ENCODE measurements at places on chromosomes 7 and 10.

DNA sequence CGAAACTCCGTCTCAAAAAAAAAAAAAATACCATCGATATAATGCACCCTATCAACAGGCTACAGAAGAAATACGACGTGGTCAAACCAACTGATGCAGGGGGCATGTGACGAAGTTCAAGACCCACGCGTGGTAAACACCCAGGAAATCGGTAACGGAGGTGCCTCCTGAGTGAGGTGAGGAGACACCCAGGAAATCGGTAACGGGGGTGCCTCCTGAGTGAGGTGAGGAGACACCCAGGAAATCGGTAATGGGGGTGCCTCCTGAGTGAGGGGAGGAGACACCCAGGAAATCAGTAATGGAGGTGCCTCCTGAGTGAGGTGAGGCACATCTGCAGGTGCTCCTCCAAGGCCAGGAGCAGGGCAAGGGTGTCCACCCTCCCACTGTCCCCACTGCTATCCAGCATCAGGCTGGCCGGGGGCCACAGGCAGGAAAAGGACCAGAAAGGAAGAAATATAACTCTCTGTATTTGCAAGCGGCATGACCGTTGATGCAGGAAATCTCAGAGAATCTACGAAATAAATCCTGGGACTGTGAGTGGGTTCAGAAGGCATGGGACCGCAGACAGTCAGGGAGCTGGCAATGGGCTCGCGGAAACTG, 10.7 kb upstream of the GPR146 start:
- no peak for DNase-seq

- no peak for DNase-seq
These were observed 95.9 kb upstream of the EGR2 start for GRCh38 chr10:62912086-62912485.

DNA sequence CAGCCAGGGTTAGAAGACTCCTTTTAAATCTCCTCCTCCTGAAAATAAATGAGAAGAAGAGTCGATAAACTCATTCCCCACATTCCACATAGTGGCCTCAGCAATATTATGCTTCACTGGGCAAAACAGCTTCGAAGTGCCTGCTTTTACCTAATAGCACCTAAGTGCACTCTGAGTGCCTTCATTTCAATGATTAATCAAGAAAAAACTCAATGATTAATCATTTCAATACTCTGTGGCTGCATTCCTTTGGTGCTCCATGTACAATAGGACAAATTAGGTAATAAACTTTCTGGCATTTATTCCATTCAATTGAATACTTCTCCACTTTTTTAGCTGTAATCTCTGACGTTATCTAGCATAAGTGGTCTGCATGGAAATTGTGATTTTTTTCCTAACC, 174.6 kb downstream of the CCDC71L start:
- no peak for DNase-seq

DNA sequence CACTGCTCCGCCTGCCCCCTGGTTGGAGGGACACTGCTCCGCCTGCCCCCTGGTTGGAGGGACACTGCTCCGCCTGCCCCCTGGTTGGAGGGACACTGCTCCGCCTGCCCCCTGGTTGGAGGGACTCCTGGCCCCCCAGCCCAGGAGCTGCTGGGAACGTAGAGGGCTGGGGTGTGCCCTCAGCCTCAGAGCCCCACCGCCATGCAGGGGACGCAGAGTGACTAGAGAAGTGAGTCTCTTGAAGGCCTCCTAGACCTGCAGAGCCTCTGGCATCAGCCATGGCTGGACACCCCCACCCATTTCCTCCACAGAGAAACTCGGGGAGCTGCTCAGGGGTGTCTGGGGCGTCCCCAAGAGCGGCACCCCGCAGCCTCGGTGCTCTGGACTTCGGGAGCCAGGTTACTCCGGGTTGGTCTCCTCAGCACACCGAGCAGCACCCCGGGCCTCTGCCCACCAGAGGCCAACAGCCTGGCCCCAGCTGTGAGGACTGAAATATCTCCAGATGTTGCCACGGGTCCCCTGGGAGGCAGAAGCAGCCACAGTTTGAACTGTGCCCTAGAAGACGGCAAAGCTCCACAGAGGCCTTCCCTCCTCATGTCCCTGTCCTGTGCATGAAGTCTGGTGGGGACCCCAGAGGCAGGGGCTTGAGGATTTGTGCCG, 191.9 kb downstream of the ELFN1 start:
- DNase-seq = no peak

DNA sequence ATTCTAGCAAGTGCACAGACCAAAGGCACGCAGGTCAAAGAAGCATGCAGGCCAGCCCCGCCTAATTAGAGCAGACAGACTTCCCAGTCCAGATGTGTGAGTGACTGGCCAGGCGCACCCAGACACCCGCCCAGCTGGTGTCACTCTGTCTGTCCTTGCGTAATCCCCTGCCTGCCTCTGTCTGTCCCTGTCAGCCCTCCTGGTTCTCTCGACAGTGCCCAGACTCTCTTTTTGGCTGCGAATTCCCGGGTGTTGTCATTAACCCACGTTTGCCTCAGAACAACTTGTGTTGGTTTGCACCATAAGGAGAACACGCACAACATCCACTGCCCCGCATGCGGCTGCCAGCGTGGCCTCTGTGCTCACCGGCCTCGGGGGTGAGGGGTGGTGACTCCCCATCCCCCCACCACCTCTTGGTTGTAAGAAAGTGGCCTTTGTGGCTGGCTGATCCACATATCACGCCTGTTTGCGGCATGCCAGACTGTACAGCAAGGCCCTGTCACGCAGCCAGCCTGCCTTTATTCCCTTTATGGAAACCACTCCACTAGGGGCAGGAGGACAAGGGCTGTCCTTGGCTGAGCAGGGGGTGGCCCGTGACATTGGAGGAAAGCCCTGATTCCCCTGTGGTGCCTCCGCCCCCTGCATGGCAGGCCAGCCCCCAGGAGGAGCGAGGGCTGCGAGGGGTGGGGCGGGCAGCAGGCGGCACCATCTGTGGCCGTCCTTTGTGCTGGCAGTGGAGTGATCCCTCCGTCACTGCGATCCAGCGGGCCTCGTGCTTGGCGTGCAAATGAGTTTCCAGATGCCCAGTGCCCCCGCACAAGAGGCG, 72.8 kb upstream of the PPIF start:
- no peak for DNase-seq

DNA sequence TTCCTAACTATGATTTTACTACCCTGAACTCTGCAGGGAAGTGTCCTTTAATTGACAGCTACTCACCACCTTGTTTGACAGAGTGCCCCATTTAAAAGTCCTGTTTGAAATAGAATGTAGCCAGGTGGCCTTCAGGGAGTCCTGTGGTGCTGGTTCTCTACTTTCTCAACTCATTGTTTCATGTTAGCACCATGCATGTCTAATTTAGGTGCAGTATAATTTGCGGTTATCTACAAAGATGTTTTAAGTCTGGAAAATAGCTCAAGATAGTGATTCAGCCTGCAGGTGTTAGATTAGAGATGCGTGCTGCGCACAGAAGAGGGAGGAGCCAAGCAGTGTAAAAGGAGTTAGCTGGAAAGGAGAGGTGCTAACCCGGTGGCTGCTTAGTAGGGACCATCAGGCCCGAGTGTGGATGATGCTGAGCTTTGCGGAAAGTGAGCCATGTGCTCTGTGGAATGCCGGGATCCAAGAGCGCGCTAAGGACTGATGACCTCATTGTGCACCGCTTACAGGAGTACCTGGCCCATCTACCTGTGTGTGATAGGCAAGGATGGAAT, 1.2 kb downstream of the CCM2 start:
- DNase-seq = no peak

DNA sequence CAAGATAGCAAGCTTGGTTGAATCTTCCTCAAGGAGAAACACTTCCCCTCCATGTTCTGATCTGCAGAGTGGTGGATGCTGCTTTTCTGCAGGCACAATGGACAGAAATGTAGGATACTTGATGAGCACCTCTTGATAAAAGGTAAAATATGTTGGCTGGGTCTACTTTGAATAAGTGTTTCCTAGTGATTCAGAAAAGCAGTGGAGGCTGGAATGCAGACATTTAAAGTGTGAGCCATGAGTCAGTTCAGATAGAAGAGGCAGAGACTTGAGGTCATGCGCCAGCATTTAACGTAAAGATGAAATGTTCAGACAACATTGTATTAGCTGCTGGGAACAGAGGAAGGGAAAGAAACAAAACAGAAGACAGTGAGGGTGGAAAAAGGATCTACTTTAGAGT, 403.1 kb downstream of the ADRA2A start:
- DNase-seq = no peak

DNA sequence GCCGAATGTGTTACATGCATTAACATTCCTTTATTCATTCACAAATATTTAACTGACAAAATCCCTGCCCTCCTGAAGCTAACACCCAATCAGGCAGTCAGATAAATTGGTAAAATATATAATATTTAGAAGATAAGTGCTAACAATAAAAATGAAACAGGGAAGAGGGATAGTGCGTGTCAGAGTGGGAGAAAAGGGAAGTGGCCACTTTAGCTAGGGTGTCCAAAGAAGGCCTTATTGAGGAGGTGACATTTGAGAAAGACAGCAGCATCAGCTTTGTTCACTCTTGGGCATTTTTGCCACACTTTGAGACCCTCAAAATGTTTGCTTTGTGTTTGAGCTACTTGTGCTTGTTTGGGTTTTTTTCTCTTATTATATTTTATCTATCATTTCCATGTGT, 317.8 kb downstream of the SNX13 start:
- no peak for DNase-seq

- DNase-seq = no peak
These were observed 72.9 kb upstream of the PODXL start for GRCh38 chr7:131629217-131629882.

DNA sequence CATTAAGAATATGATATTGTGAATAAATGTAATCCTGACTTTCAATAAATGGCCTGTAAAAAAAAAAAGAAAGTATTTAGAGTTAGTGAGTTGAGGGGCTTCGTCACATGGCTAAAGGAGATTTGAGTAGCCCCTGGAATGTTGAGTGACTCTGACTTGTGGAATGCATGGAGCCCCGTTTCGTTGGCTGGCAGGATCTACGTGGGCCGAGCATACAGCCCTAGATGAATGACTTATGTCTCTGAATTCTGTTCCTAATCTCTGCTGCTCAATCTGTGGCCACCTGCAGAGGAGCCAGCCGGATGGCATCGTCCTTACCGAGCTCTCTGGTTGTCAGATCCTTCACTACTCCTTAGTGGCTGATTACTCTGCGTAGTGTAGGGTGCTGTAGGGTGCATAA, 155.7 kb downstream of the MGMT start:
- DNase-seq = no peak

DNA sequence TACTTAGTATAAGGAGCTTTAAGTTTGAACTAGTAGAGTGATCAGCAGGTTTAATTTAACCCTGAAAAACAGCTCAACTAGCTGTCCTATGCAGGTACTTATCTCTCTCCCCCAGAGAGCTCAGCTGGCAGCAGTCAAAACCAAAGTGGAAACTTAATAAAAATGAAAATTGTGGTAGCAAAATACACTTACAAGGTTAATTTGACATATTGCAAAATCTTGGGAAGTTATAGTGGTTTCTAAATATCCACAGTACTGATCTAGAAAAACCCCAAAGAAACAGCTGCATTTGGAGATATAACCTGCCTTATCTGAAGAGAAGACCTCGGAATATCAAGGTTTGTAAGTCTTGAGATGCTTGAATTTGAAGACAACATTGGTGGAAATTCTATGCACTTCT, 269.2 kb downstream of the RNLS start:
- DNase-seq = no peak
